ENCODE measurements at places on chromosomes 5 and 9. TPM values are rescaled to one million over a fixed set of nuclear protein-coding genes. Genes with fewer than 3 reads are reported as not detected.

GRCh38 chr5:126471875-126472537 lies 48.8 kb downstream of the GRAMD2B start:
- no peak for DNase-seq
- H3K27me3 ChIP-seq, result no peaks in the 10 kb centered on the region
- H3K4me3 ChIP-seq, result no peak overlapping the region
- no peaks in the 10 kb centered on the region for H3K36me3 ChIP-seq
- peaks cover 21% of the 10 kb centered on the region for H3K4me1 ChIP-seq
- H3K27ac ChIP-seq, result peak overlapping the region; percentile 16

- H3K27ac ChIP-seq, result no peak overlapping the region
- no peak overlapping the region for H3K4me3 ChIP-seq
- peaks cover 5% of the 10 kb centered on the region for H3K4me1 ChIP-seq
- DNase-seq, result no peak
- H3K36me3 ChIP-seq, result no peaks in the 10 kb centered on the region
- no peaks in the 10 kb centered on the region for H3K27me3 ChIP-seq
Observed at GRCh38 chr9:6433410-6433809, 20.4 kb downstream of the UHRF2 start.

DNA sequence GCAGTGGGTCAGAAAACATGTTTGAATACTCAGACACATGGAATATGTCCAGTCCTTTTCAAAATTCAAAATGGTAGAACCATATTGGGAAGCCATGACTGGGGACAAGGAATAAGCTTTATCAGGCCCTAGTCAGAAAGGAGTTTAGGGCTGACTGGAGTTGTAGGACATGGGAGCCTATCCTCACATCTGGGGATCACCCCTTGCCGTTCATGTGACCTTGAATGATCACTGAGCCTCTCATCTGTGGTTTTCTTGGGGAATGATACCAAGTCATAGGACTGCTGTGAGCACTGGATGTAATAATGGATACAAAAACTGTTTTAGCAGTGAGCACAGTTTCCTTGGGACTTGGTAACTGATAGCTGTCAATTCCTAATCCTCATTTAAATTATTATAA lies 84.7 kb downstream of the IQGAP2 start:
- H3K4me1 ChIP-seq, result no peaks in the 10 kb centered on the region
- H3K27ac ChIP-seq, result no peak overlapping the region
- DNase-seq, result no peak

DNA sequence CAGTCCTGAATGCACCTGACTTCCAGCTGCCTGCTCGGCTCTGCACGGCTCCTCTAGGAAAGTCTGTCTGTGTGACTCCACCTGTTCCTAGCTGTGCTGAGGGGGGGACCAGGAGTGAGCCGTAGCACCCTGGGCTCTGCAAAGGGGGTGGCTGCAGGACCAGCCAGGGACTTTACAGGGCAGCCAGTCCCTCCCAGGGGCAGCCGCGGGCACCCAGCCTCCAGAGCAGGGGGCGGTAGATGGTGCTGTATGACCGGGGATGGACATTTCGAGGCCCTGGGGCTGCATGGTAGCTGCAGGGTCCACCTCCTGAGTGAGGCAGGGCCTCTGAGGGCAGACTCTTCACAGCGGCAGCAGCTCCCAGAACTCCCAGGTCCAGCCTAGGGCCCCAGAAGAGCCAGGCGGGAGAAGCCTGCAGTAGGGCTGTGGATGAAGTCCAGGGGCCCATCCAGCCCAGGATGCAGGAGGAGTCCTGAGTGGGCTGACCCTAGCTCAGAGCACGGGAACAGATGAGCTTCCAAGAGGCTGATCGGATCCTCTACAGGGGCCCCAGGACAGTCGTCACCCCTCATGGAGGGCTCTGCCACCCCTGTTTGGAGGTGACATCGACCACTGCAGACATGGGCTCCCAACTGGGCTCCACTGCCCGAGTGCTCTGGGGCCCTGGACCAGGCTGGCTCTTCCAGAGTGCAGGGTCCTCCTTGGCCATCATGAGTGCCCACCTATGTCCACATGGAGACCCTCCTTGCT lies 105.4 kb downstream of the ZNF354C start:
- DNase-seq, result no peak
- H3K4me3 ChIP-seq, result no peak overlapping the region
- no peaks in the 10 kb centered on the region for H3K4me1 ChIP-seq
- no peaks in the 10 kb centered on the region for H3K36me3 ChIP-seq

- no peaks in the 10 kb centered on the region for H3K27me3 ChIP-seq
- peak within 1 kb of the TSS; percentile 43 for H3K27ac ChIP-seq
- peak within 1 kb of the TSS; percentile 96 for H3K4me3 ChIP-seq
- H3K4me1 ChIP-seq, result peaks cover 3% of the 10 kb centered on the region
Observed at GRCh38 chr5:179060116-179061008, at the start of gene ZNF354C. ZNF354C (plus strand) TSS chr5:179060373; CDS start chr5:179062069, 1,696 bp downstream.

DNA sequence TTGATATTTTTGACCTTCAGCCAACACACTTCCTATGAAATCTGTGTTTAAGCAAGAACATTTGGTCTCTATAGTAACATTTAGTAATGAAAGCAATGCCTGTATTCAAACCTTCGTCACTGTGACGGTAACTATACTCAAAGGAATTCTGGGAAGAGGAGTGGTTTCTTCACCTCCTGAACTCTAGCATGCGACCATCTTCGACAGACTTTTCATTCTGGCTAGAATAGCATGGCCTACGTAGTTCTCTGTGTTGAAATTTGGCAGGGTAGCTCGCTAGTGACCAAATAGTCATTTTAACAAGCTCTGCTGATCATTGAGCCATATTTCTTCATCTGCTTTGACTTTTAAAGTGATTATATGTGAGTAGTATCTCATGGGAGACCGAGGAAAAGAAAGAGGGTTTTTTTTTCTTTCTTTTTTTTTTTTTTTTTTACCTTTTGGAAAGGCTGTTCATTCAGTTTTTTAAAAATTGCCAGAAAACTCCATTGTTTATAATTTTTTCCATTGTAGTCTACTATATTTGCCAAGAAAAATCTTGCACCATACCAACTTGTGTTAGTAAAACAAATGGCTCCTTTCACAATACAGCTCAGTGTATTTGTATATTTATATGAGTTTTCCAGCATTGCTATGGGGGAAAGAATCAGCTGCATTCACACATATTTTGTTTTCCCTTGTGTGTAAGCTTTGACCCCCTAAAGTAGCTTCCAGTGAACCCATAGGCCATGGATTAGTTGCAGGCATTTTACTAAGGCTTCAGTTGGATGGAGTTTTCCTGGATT lies 166.8 kb downstream of the NNT start:
- no peaks in the 10 kb centered on the region for H3K36me3 ChIP-seq
- no peaks in the 10 kb centered on the region for H3K27me3 ChIP-seq
- no peak overlapping the region for H3K27ac ChIP-seq
- DNase-seq, result no peak
- H3K4me3 ChIP-seq, result no peak overlapping the region

BARHL1 gene
- total RNA-seq, result not detected

- H3K36me3 ChIP-seq, result no peaks in the 10 kb centered on the region
- H3K27me3 ChIP-seq, result no peaks in the 10 kb centered on the region
- no peak overlapping the region for H3K27ac ChIP-seq
- H3K4me3 ChIP-seq, result no peak overlapping the region
- H3K4me1 ChIP-seq, result no peaks in the 10 kb centered on the region
Observed at GRCh38 chr5:9170026-9170425, 375.8 kb downstream of the SEMA5A start.

Data from ovary (tissue), 10 donors.